ENCODE measurements at places on chromosomes 12 and 14. TPM values are rescaled to one million over a fixed set of nuclear protein-coding genes. Genes with fewer than 3 reads are reported as not detected.

- H3K27ac ChIP-seq = no peak overlapping the region
- DNase-seq = no peak
- H3K36me3 ChIP-seq = no peaks in the 10 kb centered on the region
Observed at GRCh38 chr12:53733051-53733806, 6.0 kb upstream of the CALCOCO1 start.

DNA sequence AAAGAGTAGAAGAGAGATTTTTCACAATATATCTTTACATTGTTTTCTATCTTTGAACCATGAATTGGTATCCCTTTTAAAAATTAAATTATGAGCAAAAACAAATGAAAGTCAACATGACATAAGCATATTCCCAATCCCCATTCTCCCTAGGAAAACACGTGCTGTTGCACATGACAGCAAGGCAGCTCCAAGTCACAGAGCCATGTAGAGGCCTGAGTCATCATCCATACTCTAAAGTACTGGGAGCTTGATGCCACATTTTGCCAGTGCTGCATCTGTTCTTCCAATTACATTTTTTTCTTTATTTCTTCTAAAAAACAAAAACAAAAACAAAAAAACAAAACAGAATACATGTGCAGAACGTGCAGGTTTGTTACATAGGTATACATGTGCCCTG, 115.2 kb downstream of the ITPR2 start:
- H3K4me1 ChIP-seq = no peaks in the 10 kb centered on the region
- H3K27ac ChIP-seq = no peak overlapping the region
- H3K36me3 ChIP-seq = no peaks in the 10 kb centered on the region
- DNase-seq = no peak
- H3K27me3 ChIP-seq = no peaks in the 10 kb centered on the region

Gene TPH2
- polyA plus RNA-seq = not detected

Gene GALNT9
- 4.8 TPM for polyA plus RNA-seq

DNA sequence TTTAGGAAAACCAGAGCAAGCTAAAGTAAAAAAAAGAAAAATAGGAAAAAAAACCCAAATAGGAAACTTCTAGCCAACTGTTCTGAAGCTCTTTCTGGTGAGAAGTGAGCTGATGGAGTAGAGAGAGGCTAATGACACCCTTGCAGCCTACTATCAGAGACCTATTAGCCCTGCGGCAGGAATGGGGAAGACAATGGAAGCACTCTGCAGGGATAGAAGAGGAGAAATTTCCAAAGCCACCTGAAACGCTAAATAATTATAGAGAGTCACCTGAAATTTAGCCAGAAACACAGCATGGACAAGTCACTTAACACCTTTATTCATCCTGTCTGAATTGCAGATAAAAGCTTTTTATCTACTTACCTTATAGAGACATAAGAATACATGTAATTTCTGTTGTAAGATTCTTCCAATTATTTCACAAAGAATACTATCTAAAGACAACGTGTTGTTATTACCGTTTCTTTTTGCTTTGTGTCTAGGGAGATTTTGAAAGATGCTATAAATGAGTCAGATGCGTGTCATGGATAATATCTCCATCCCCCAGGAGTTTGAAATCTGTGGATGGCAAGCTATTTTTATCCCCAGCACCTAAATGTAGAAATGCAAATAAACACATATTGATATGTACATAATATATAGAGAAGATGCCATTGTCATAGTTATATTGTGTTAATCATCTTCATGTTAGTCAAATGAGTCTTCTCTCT, 138.6 kb downstream of the TPH2 start:
- no peaks in the 10 kb centered on the region for H3K4me1 ChIP-seq
- H3K27me3 ChIP-seq = no peaks in the 10 kb centered on the region

GRCh38 chr12:111190741-111191526, 178.0 kb downstream of the PHETA1 start:
- H3K4me3 ChIP-seq = no peak overlapping the region
- no peak overlapping the region for H3K27ac ChIP-seq
- no peaks in the 10 kb centered on the region for H3K4me1 ChIP-seq
- DNase-seq = no peak
- no peaks in the 10 kb centered on the region for H3K36me3 ChIP-seq

GRCh38 chr12:127635838-127636237, 631.1 kb upstream of the TMEM132C start:
- no peaks in the 10 kb centered on the region for H3K27me3 ChIP-seq
- H3K27ac ChIP-seq = no peak overlapping the region
- DNase-seq = no peak
- no peaks in the 10 kb centered on the region for H3K36me3 ChIP-seq
- no peaks in the 10 kb centered on the region for H3K4me1 ChIP-seq
- H3K4me3 ChIP-seq = no peak overlapping the region

GRCh38 chr14:44803239-44803905, 158.4 kb downstream of the KLHL28 start:
- no peak overlapping the region for H3K27ac ChIP-seq
- no peaks in the 10 kb centered on the region for H3K27me3 ChIP-seq
- no peak overlapping the region for H3K4me3 ChIP-seq
- H3K36me3 ChIP-seq = no peaks in the 10 kb centered on the region

DNA sequence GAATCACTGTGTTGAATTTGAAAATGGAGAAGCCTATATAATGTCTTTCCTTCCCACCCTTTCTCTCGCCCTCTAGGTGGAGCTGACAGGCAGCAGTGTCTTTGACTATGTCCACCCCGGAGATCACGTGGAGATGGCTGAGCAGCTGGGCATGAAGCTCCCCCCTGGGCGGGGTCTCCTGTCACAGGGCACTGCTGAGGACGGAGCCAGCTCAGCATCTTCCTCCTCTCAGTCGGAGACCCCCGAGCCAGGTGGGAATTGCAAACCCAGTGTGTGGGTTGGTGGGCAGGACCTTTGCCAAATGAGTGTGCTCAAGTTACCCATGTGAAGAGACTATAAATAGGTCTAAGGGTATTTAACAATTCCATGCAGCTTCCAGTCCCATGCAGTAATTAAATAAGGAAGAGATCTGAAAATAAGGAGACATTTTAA, 274.7 kb downstream of the EGLN3 start:
- H3K4me3 ChIP-seq = no peak overlapping the region
- H3K4me1 ChIP-seq = no peaks in the 10 kb centered on the region
- H3K36me3 ChIP-seq = no peaks in the 10 kb centered on the region
- no peak overlapping the region for H3K27ac ChIP-seq

Gene DBX2
- polyA plus RNA-seq = not detected

DNA sequence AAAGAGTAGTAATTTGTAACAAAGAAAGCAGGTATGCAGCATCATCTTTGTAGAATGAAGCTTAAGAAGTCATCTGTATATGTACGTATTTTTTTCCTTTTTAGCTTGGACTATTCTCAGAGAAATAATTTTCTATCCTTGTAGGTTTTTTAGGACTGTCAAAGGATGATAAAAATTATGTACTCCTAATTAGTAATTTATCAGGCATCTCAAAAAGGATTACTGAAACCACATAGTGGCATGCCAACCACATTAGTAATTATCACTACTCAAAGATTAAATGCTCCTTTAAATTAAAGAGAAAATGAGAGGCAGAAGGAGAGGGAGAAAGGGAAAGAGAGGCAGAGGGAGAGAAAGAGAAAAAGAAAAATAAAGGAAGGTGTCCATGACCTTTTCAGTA, 17.3 kb downstream of the TTC8 start:
- H3K4me1 ChIP-seq = no peaks in the 10 kb centered on the region
- no peak for DNase-seq
- no peak overlapping the region for H3K4me3 ChIP-seq
- H3K27ac ChIP-seq = no peak overlapping the region

GRCh38 chr12:91887957-91888356, 257.7 kb downstream of the BTG1 start:
- H3K27me3 ChIP-seq = no peaks in the 10 kb centered on the region
- H3K36me3 ChIP-seq = no peaks in the 10 kb centered on the region
- no peak overlapping the region for H3K27ac ChIP-seq
- no peak for DNase-seq

DNA sequence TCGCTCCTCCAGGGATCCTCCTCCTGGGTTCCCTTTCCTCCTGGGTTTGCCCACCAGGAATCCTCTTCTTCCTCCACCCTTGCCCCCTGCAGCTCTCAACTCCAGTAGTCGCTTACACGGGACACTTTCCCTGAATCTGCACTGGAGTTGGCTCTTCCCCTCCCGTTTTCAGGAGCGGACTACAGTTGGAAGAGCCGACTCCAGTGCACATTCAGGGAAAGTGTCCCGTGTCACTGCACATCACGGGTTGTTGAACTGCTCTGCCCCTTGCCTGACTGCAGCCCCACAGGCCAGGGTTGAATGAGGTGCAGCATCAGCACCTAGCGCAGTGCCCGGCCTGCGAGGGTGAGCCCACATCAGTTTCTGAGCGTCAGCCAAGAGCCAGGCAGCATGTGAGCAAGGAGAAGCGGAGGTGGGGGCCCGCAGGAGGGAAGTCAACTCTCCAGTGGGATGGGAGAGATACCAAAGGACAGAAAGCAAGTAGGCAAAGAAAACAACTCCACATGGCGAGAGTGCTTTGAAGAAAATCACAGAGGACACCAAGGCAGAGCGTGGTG, 13.1 kb downstream of the RAPGEF3 start:
- no peak overlapping the region for H3K27ac ChIP-seq
- H3K36me3 ChIP-seq = peaks cover 22% of the 10 kb centered on the region
- DNase-seq = no peak
- H3K27me3 ChIP-seq = no peaks in the 10 kb centered on the region

DNA sequence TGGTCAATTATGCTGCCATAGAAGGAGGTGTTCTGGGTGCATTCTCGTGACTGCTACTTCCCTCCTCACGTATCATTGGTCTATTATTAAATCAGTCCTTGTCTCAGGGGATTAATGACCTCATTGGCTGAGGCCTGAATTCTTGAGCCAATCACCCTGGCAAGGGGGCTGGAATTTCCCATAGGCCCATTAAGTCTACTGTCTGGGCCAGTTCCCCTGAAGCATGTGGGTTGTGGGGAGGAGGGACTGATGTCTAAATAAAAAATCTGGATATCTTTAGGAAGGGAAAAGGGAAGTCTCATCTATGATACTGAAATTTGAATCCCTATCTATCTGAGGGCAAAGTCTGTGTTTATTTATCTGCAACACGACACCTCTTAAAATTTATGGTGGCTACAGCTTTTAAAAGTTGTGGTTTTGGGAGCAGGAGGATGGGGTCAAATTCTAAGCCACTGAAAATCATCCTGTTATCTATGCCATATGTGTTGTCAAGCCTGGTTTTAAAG, 71.9 kb downstream of the DYRK2 start:
- H3K4me3 ChIP-seq = no peak overlapping the region
- no peaks in the 10 kb centered on the region for H3K27me3 ChIP-seq
- H3K4me1 ChIP-seq = no peaks in the 10 kb centered on the region
- no peak overlapping the region for H3K27ac ChIP-seq

- no peak overlapping the region for H3K4me3 ChIP-seq
- no peaks in the 10 kb centered on the region for H3K4me1 ChIP-seq
- no peaks in the 10 kb centered on the region for H3K36me3 ChIP-seq
- peak; percentile 86 for DNase-seq
Observed at GRCh38 chr14:60002819-60003492, 83.0 kb downstream of the LRRC9 start.

DNA sequence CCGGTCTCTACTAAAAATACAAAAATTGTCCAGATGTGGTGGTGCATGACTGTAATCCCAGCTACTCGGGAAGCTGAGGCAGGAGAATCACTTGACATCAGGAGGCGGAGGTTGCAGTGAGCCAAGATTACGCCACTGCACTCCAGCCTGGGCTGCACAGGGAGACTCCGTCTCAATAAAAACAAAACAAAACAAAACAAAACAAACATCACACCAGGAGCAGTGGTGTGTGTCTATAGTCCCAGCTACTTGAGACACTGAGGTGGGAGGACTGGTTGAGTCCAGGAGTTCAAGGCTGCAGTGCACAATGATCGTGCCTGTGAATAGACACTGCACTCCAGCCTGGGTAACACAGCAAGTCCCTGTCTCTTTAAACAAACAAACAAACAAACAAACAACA, 89.5 kb upstream of the HECTD1 start:
- H3K27ac ChIP-seq = no peak overlapping the region
- H3K4me3 ChIP-seq = no peak overlapping the region
- H3K27me3 ChIP-seq = no peaks in the 10 kb centered on the region
- DNase-seq = no peak
- H3K36me3 ChIP-seq = peaks cover 1% of the 10 kb centered on the region

GRCh38 chr12:118034429-118035189, 18.1 kb downstream of the RFC5 start:
- no peaks in the 10 kb centered on the region for H3K27me3 ChIP-seq

DNA sequence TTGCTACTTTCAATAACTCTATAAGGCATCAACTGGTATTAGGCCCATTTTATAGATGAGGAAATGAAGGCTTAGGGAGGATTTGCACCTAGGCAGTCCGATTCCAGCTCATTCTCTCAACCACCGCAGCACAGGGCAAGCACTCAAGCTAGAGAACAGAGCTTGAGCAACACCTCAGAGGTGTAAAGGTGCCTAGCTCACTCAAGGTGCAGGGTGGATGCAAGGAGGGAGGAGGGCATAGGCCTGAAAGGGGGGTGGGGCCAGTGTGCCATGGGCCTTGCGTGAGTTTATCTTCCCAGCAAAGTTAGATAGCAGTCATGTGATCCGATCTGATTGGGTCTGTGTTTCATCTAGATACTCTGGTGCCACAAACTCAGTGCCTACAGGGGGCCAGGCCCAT, 10.2 kb upstream of the EMP1 start:
- no peaks in the 10 kb centered on the region for H3K27me3 ChIP-seq
- H3K4me3 ChIP-seq = no peak overlapping the region
- no peak overlapping the region for H3K27ac ChIP-seq
- H3K4me1 ChIP-seq = no peaks in the 10 kb centered on the region
- H3K36me3 ChIP-seq = no peaks in the 10 kb centered on the region
